ENCODE measurements at places on chromosomes 11 and 22. TPM values are rescaled to one million over a fixed set of nuclear protein-coding genes. Genes with fewer than 3 reads are reported as not detected.
A peak's percentile ranks its signal among the peaks of the same experiment; 100 is the strongest.

GRCh38 chr22:44347080-44347479, 34.3 kb upstream of the SHISAL1 start:
- no peak for DNase-seq

- DNase-seq = no peak
These were observed 11.5 kb upstream of the SUN2 start for GRCh38 chr22:38767313-38767712.

- DNase-seq = no peak
These were observed 340.1 kb downstream of the MN1 start for GRCh38 chr22:27461470-27461869.

DNA sequence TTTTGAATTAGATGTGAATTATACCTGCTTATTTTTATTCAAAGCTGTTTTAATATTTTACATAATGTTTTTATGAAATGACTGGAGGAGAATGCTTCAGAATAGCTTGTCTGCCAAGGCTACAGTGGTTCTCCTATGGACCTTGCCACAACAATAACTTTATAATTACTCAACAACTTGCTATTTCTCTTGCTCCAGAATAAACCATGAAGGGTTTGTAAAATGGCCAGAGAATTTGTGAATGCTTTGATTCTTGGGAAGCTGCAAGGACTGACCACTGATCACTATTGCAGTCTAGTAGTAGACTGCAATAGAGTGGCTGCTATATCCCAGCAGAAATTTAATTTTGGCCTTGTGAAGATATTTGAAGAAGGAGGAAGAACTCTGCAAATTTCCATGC, 199.7 kb downstream of the FAT3 start:
- DNase-seq = no peak

DNA sequence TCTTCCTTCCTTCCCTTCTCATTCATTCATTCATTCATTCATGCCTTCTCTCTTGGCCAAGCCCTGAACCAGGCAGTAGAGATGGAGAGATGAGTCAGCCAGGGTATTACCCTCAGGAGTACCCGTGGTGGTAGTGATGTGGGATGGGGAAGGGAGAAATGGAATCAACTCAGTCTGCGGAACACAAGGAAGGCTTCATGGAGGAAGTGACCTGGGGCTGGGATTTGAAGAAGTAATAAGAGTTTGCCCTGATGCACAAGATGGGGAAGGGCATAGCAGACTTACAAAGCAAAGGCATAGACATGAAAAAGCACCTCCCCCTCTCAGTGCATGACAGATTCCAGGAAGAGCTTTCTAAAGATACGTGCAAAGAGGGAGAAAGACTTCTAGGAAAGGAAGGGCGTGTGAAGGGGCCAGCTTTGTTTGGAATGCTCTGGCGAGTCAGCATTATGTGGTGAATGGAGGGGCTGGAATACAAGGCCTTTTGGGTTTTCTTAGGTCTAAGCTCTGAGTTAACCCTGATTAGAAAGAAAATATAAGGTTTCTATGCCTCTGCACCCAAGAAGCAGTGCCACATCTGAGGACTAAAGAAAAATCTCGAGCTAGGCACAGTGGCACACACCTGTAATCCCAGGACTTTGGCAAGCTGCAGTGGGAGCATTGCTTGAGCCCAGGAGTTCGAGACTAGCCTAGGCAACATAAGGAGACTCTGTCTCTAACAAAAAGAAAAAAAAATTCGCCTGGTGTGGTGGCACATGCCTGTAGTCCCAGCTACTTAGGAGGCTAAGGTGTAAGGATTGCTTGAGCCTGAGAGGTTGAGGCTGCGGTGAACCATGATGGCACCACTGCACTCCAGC, 36.4 kb upstream of the ACER3 start:
- DNase-seq = no peak

DNA sequence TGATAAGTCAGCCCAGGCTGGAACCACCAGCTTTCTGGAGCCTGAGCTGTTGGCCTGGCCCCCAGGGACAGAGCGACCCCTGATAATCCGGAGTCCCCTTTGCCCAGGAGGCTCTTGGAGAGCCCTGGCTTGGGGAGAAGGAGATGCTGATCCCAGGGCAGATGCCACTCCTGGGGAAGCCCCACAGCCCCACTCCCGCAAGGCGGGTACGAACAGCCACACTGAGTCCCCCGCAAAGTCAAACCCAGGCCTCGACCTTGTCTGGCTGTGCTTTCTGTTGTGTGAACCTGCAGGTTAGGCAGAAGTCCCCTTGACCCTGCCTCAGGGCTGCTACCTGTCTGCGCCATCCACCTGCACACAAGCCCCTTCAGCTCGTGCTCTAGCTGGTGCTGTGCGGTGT, 108.0 kb downstream of the KCNQ1OT1 start:
- DNase-seq = no peak

GRCh38 chr11:26851696-26852095, 129.8 kb upstream of the SLC5A12 start:
- no peak for DNase-seq

DNA sequence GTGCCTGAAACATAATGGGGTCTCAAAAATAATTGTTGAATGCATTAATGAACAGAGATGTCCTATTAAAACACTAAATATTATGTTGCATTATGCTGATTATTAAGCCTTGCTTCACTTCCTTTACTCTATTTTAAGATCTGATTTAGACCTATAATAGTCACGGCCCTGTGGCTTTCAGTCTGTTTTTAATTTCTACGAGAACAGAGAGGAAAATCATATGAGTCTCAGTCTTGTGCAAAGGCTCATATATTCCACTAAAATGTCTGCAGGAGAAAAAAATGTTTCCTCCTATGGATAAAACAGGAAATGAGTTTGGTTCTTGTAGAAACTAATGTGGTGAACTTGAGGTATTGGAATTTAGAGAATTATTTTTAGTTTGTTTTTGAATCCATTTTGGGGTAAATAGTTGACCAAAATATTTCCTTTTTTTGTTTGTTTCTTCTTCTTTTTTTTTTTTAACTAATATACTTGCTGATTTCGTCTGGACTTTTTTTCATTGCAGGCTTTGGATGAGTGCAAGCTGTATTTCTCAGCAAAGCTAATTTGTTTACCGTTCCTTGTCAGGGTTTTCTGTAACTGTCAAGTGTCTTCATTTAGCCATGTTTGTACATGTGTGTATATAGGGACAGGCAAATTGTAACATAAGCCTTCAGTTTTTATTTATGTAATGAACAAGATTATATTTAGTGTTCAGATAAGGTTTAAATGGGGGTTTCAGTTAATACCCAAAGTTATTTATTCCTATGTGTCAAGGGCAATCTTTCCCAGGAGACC, 139.1 kb upstream of the DDI1 start:
- DNase-seq = no peak

- no peak for DNase-seq
These were observed 6.3 kb downstream of the C22orf31 start for GRCh38 chr22:29055192-29055830.

DNA sequence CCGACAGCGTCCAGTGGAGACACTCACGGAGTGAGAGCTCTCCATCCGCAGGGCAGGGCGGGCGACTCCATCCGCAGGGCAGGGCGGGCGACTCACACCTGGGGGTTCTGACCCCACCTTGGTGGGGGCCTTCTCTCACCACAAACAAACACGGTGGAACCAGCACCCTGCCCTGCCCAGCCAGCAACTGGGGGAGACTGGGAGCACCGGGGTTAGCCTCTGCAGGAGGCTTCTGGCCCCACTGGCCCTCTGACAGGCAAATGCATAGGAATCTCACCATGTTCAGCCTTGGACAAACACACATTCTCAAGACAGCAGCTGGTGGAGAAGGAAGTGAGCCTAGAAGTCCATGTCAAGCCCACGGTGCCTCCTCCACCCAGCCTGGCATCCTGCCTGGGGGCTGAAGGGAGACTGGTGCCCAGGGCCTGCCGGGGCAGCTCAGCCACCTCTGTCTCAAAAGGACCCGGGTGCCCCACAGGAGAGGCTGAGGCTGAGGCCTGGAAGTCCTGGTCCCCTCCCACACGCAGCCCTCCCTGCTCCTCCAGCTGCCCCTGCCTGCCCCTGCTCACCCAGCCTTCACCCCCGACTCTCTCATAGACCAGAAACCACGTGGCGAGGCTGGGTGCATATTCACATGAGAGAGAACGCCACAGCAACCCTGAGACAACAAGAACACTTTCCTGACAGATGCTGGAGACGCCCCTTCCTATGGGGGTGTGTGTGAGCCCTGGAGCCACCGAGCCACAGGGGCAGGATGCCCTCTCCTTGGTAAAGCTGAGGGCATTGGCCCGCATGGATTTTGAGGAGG, 98.4 kb upstream of the B3GAT1 start:
- DNase-seq = no peak

DNA sequence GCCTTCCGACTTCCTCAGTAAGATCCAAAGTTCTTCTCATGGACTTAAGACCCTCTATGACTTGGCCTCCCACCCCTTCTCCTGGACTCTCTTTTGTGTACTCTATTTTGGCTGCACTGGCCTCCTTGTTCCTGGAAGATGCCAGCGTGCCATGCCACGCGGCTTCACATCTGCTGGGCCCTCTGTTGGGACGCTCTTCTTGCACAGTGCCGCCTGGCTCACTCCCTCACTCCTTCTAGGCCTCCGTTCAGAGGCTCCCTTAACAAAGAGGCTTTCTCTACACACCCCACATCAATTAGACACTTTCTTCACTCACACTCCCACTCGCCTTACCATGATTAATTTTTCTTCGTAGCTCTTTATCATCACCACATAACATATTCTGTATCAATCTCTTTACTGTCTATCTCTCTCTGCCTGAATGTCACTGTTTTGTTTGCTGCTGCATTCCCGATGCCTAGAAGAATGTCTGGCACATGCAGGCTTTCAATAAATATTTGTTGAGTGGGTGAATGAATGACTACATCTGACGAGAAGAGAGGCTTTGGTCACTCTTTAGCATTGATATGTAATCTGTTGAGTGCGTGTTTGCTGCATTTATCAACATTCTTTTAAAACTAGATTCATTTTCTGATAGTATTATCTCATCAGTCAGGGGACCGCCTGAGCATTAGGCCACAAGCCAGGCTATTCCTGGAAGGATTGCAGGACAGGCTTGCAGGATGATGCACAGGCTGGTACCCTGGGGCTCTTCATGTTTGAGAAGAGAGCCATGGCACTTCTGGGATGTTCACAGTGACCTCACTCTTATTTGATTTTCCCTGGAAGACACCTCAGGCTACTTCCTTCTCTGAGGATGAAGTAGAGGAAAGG, 60.6 kb upstream of the AMPD3 start:
- DNase-seq = no peak

DNA sequence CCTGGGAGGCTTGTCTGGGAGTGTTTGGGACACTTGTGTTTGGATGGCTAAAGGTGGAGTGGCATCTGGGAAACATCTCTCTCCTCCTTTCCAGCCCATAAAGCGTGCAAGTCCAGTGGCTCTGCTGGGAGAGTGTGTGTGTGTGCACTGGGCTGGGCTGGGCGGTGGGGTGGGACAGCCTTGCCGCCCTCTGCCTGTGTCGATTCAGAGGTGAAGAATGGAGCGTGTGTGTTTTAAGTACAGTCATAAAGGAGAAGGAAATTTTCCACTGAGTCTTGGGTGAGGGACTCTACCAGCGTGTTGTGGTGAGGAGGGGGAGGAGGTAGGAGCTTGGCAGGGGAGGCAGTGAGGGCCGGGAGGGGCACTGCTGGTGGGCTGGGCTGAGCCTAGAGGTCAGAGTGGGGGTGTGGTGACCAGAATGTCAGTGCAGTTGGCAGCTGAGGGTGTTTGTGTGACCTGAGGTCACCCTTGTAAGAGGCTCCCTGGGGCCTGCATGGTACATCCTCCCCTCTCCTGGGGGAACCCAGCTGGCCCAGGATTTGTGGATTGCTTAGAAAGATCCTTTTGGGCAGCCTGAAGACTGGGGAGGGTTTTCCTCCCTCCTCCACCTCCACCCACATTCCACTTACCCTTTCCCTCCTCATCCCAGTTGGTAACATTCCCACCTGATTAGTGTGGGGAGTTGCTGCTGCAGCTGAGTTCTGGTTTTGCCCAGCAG, 1.7 kb downstream of the TIMP3 start:
- DNase-seq = no peak

DNA sequence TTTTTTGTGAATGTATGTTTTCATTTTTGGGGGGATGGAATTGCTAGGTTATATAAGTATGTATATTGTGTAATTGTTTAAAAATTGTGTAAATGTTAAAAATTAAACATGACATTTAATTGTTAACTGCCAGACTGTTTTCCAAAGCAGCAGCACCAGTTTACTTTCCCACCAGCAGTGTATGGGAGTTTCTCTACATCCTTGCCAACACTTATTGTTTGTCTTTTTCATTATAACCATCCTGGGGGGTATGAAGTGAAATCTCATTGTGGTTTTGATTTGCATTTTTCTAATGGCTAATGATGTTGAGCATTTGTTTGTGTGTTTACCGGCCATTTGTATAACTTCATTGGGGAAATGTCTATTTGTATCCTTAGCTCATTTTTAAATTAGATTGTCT, 31.7 kb upstream of the RRAS2 start:
- DNase-seq = no peak

- DNase-seq = no peak
These were observed 11.1 kb upstream of the ANO1 start for GRCh38 chr11:70067036-70067435.

DNA sequence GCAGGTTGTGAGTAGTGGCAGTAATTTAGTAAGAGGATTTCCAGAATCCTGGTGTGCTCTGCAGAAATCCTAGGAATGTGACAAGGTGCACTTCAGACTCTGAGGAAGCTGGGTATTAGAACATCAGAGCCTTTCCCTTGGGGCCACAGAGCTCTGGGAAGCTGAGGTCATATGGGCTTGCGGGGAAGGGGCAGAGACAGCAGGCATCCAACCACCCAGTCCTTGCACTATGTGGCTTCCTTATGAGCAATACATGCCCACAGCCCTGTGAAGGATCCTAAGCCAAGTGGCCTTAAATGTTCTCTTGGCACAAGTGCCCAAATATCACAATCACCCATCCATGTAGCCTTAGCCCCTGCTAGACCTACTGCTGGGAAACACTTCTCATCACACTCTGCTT, 46.2 kb downstream of the P4HA3 start:
- no peak for DNase-seq

- DNase-seq = peak; percentile 83
These were observed 25.5 kb downstream of the CTTN start for GRCh38 chr11:70423523-70424505.

- no peak for DNase-seq
These were observed 60.6 kb downstream of the RTL6 start for GRCh38 chr22:44437216-44438055.

DNA sequence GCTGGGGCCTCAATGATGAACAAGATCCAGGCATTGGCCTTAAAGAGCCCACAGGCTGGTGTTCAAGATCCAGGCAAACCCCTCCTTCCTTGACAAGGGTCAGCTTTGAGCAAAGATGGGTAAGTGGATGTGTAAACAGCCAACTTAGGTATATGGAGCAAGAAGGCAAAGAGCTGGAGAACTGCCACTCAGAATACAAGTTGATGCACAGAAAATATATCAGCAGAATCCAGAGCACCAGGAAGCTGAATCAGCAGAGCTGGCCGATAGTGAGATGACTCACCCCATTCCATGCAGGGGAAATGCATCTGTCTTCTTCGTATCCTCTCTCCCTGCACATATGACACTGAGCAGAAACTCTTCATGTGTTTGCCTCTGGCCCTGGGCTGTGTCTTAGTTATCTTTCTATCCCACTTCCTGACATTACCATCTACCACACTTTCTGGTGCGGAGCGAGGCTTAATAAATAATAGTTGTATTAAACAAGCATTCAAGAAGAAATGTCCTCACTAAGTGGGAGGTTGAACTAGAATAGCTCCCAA, 57.8 kb downstream of the ENDOD1 start:
- no peak for DNase-seq

ME3 gene
- 2.5 TPM for total RNA-seq

PTGDR2 gene
- total RNA-seq = 0.12 TPM

DEFB131B gene
- not detected for total RNA-seq

RASD2 gene
- not detected for total RNA-seq

RAB3IL1 gene
- not detected for total RNA-seq

KCNE3 gene
- 0.10 TPM for total RNA-seq

TRIM51 gene
- total RNA-seq = 2.2 TPM

PAK1 gene
- 24.1 TPM for total RNA-seq

Data from natural killer cell treated with Interleukin-12 subunit alpha and Interleukin-12 subunit beta and Interleukin-15 and Interleukin-18, amount 100 ng/mL, for 72 hours (primary cell).